ENCODE measurements at places on chromosomes 13 and 19.

DNA sequence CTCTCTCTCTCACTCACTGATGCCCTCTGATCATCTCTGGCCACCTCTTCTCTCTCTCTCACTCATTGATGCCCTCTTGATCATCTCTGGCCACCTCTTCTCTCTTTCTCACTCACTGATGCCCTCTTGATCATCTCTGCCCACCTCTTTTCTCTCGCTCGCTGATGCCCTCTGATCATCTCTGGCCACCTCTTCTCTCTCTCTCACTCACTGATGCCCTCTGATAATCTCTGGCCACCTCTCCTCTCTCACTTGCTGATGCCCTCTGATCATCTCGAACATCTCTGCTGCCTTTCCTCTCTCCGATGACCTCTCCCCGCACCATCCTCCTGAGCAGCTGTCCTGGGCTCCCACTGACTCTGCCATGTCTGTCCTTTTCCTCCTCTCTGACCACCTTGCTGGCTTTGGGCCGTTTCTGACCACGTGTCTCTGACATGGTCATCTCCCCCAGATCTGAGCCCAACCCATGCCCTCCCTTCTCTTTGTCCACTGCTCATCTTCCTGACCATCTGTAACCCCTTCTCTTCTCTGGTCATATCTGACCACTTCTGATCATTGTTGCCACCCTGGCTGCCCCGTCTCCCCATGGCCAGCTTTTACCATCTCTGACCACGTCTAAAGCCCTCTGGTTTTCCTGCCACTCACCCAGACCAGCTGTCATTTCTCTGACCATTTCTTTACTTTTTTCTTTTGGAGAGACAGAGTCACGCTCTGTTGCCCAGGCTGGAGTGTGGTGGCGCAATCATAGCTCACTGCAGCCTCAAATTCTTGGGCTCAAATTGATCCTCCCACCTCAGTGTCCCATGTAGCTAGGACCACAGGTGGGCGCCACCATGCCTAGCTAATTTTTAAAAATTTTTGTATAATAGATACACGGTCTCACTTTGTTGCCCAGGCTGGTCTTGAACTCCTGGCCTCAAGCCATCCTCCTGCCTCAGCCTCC is 2.4 kb downstream of the LRFN3 start:
- DNase-seq: no peak

DNA sequence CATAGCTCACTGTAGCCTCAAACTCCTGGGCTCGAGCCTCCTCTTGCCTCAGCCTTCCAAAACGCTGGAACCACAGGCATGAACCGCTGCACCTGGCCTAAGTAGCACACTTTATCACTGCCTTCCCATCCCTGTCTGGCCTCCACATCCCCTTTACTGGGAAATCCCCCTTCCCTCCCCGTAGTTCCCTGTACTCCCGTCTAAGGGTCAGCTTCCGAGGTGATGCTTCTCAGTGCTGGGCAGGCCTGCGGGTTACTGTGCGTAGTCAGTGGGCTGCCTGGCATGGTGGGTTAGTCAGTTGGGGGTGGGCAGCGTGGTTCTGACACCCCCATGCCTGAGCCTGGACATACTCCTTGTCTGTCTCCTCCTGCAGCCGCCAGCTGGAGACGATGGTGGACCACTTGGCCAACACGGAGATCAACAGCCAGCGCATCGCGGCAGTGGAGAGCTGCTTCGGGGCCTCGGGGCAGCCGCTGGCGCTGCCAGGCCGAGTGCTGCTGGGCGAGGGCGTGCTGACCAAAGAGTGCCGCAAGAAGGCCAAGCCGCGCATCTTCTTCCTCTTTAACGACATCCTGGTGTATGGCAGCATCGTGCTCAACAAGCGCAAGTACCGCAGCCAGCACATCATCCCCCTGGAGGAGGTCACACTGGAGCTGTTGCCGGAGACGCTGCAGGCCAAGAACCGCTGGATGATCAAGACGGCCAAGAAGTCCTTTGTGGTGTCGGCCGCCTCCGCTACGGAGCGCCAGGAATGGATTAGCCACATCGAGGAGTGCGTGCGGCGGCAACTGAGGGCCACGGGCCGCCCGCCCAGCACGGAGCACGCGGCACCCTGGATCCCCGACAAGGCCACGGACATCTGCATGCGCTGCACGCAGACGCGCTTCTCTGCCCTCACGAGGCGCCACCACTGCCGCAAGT is 8.4 kb downstream of the PLEKHF1 start:
- no peak for DNase-seq

DNA sequence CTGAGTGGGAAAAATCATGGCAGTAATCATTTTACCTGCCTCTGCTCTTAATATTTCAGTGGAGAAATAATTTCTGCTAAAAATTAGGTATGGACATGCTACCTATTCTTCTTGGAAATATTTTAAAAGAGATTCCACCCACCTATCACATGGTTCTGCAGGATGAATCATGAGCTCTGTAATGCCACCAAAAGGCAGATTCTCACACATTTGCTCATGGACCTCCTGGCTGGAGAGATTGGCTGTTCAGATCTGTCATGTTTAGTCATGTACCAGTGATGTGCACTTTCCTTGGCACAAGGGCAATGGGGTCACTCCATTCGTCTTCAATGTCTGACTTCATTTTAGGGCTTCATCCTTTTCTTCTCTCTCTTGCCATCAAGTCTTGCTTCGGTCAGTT is 101.8 kb upstream of the MBNL2 start:
- no peak for DNase-seq

GRCh38 chr13:51761643-51762350 is 42.2 kb downstream of the DHRS12 start:
- DNase-seq: no peak

DNA sequence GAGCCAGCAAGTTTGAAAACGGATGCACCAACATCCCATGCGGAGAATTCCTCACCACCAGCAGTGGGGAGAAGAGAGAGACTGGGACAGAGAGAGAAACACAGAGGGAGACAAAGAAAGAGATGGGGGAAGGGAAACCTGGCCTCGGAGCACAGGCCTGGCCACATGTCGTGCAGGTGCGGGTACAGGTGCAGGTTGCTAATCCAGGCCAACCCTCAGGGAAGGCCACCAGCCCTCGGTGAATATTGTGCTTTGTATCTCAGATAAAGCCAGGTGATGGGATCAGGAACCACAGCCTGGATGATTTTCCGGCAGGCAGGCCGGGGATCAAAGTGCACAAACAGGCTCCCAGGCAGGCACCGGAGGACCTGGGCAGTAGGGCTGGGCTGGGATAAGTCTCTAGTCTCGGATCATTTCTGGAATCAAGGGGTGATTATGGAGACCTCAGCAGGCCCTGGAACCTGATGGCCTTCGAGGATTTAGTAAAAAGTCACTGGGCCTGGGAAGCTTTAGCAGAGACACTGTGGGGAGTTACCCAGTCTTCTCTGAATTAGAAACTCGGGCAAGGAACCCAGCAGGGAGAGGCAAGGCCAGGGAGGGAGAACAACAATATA is 3.7 kb downstream of the GAS6 start:
- no peak for DNase-seq

- DNase-seq: no peak
These were observed 15.2 kb upstream of the EHD2 start for GRCh38 chr19:47697863-47698609.

DNA sequence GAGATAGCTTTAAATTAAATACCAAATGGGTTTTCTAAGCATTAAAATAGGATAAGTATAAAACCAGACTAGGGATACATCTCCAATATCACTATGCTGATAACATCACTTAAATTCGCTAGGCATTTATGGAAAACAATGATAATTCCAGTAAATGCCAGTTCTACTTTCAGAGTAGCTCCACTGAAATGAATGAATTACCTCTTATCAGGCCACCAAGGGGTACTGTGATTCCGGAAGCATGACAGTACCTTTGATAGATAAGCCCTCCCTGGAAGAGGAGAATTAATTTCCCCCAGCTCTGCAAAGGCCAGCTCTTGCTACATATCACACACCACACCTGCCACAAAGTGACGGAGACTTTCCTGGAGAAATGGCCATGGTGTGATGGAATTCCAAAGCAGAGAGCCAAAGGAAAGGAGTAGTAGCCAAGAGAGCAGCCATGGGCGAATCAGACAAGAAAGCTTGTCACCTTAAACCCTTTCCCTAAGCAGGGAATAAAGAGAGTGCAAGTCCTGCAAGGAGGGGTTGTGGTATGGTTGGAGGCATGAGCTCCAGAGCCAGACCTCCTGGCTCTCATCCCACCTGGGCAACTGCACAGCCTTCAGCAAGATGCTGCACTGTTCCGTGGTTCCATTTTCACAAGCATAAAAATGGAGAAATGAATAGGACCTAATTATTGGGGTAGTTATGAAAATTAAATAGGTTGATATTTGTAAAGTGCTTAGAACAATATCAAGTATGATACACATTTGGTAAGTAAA is 423.1 kb downstream of the FGF14 start:
- peak; percentile 73 for DNase-seq

- no peak for DNase-seq
These were observed 867 bp downstream of the ZNF546 start for GRCh38 chr19:39997638-39998216.

DNA sequence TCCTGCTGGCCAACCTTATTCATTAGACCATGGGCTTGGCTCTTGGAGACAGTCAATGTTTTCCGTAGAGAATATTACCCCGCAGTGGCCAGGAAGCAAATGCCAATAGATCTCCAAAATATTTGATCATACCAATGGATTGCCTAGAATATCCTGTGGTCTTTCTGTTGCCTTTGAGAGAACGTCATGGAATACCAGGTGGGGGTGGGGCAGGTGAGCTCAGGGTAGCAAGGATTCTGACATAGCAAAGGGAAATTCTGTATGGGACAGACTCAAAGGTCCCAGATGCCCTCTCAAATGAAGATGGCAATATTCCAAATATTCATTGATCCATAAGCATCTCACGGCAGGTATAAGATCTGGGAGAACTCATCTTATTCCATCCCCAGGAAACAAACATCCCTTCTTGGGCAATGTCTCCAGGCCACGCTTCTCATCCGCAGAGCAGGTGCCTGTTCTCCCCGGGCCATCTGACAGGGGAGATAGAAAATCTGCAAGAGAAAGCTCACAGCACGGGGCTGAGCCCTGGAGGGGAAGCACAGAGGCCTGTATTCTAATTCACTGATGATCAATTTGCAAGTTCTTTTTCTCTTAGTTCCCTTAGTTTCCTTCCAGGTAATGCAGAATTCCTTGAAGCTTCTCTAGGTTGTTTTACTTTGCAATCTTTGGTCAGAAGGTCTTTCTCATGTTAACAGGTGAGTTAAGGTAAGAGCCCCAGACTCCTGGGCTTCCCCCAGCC is 69.6 kb upstream of the TSHZ3 start:
- no peak for DNase-seq

GRCh38 chr19:8004723-8005513 is 523 bp downstream of the ELAVL1 start:
- DNase-seq: no peak

- no peak for DNase-seq
These were observed 1736.2 kb downstream of the SLITRK5 start for GRCh38 chr13:89407357-89407756.

GRCh38 chr13:76331943-76332712 is 554.1 kb downstream of the KCTD12 start:
- no peak for DNase-seq

DNA sequence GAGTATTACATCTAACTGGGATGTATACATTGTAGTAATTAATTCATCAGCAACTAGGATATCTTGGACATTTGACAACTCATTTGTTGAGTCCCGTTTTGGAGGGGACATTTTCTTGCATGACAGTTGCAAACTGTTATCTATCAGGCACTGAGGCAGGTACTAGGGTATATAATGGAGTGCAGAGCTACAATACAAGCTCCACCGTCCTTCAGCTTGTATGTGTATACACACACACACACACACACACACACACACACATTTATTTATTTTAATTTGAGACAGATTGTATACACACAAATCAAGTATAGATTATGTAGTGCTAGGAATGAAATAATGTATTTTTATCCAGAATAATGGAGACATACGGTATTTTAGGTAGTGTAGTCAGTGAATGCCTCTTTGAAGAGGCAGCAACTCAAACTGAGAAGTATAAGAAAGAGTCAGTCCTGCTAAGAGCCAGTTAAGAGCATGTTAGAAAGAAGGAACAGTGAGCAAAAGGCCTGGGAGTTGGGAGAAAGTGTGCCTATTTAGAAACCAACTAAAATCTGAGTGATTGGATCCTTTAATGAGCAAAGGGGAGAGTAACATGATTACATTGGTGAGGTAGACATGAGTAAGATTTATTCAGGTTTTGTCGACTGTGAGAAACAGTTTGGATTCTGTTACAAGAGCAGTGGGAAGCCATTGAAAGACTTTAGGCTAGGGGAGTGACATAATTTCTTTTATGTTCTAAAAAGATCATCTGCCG is 74.5 kb downstream of the NBEA start:
- DNase-seq: no peak

DNA sequence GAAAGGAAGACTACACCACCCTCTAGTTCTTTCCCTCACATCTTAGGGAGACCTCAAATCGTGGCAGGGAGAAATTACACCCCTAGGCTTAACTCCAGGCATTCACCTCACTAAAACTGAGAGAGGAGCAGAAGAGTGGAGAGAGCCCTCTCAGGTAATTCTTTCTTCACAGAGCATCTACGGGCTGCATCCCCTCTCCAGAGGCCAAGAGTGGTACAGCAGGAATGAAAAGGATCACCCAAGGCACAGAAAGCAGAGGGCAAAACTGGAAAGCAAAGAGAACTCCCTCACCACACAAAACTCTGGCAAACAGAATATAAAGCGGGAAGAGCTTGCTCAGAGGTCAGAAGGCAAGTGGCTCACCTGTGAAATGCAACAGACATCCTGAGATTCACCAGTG is 661.2 kb downstream of the TBC1D4 start:
- no peak for DNase-seq

DNA sequence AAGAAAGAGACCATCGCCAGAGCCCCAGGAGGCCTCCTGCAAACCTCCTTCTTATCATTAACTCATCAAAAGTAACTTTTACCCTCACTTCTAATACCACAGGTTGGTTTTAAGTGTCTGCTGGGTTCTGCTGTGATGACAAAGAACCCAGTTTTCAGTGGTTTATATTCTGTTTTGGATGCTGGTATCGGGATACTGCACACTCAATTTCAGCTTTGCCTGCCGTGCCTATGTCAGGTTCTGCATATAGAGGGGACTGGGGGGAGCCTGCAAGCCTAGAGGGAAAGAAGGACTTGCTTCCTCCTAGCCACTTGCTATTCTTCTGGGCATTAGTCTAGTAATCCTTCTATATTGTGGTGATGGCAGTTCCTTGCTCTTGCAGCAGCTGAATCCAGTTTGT is 242.4 kb downstream of the KCNRG start:
- no peak for DNase-seq

GRCh38 chr13:113322890-113323651 is 26.0 kb downstream of the LAMP1 start:
- DNase-seq: no peak

DNA sequence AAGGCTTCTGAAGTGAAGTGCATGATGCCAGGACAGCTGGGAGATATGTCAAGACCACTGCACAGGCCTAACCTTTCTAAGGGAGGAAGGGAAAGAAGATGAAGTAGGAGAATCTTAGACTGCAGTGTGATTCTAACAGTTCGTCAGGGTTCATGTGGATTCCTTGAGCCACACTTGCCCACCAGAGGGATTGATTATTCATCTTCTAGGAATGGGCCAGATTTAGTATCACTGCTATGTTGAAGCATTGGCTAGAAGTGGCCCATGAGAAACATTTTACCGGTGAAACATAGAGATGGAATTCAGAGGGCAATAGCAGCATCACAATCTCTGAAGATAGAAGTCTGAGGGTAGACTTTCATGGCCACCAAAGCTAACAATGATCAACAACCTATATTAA is 550.8 kb upstream of the SLITRK1 start:
- DNase-seq: no peak
